Kidney tubule cell (primary cell): ENCODE measurements at places on chromosomes 4 and X.

GRCh38 chrX:78653118-78653822, 5.9 kb downstream of the RTL3 start:
- DNase-seq, result peak; percentile 96

DNA sequence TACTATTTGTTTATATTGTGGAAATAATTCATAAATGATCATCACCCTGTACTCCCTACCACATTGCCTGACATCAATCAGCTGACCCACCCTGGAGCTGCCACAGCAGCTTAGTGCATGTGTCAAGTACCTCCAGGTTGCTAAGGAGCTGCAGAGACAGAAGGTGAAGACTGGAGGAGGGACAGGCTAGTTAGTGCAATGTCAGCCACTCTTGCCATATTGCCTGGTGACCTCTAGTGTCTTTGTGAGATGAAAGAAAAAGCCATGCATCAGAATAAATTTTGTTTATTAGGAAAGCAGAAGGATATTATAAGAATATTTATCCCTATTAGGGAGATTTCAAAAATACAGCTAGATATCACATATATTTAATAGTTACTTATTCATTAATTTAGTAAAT, 243.9 kb upstream of the FAT4 start:
- no peak for DNase-seq

DNA sequence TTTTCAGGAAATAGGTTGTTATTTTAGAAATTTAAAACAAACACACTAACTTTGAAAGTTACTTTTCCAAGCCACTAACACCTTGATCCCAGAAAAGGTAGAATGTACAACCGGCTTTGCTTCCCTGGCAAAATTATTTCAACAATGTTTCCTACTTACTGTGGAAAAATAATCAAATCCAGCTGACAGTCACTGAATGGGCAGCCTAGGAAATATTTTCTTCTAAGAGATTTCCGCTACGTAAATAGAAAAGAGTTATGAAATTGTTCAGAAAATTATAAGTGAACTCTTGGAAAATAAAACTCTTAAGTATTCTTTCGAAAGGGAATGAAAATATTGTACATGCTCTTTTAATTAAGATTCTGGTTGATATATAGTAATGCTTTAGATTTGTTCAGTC, 195.7 kb downstream of the GASK1B start:
- DNase-seq, result no peak

DNA sequence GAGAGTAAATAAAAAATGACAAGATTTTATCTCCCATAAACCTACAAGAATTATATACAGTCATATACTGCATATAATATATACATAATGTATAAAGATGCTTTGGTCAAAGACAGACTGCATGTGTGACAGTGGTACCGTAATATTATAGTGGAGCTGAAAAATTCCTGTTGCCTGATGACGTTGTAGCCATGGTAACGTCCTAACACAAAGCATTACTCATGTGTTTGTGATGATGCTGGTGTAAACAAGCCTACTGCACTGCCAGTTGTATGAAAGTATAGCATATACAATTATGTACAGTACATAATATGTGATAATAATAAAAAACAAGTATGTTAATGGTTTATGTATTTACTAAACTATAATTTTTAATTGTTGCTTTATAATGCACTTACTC, 245.2 kb upstream of the CENPE start:
- no peak for DNase-seq

GRCh38 chrX:65635822-65636221, 31.6 kb upstream of the MSN start:
- no peak for DNase-seq

DNA sequence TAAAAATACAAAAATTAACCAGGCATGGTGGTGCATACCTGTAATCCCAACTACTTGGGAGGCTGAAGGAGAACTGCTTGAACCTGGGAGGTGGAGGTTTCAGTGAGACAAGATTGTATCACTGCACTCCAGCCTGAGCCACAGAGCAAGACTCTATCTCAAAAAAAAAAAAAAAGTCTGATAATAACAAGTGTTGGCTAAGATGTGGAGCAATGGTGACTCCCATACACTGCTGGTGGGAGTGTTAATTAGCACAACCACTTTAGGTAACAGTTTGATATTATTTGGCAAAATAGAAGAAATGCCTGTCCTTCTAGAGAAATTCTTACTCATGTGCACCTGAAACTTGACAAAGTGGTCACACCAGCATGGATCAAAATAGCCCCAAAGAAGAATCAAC, 106.2 kb upstream of the SLC34A2 start:
- DNase-seq, result no peak

- DNase-seq, result no peak
Measured at GRCh38 chr4:52617336-52618020, 41.6 kb downstream of the USP46 start.

DNA sequence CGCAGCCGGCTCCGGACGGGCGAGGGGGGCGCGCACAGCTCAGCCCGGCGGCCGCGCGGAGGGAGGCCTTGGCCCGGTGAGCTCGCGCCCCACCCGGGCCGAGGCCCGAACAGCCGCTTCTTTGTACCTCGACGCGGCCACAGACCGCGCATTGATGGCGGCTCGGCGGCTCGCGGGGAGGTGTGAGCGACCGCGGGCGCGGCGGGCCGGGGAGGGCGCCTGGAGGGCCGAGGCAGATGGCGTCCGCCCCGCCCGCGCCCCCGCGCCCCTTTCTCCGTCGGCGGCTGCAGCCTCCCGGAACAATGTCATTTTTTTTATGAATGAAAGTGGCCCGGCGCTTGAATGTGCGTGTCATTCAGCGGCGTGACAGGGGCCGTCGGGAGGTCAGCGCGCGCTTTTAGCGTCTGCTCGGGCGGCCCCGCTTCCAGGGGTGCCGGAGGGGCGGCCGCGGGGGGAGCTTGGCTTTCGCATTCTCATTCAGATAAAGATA, 1.8 kb downstream of the FGFR3 start:
- no peak for DNase-seq

DNA sequence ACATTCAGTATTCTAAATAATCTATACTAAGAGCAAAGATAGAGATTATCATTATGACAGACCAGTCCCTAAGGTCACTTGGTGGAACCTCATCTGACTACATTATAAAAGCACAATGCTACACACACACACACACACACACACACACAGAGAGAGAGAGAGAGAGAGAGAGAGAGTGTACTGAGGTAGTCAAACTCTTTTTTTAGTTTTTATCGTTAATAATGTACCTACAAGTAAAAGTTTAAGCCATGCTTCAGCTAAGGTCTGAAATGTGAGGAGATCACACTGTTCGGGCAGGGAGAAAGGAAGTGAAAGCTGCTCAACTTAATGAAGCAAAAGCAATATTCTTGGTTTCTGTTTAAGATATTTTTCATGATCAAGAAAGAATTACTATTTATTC, 75.8 kb upstream of the CCDC160 start:
- peak; percentile 57 for DNase-seq

GRCh38 chr4:155789391-155789790, 30.6 kb downstream of the GUCY1B1 start:
- DNase-seq, result no peak

DNA sequence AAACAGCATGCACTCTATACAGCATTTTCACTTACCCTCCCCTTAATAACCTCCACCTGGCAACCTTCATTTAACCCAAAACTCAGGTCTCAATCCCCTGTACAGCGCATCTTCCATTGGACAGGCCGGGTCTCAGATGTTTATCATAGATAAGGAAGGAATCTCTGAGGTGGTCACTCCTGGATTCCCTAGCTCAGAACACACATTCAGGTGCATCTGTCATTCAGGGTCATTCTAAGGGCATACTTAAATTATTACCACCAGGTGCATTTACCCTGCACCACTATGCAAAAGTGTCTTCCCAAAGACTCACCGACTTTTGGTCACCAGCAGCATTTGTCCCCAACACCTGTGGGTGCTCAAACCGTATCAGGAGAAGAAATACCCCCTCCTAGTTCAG, 144.2 kb downstream of the RELL1 start:
- no peak for DNase-seq

GRCh38 chr4:110975338-110975737, 352.5 kb upstream of the PITX2 start:
- no peak for DNase-seq

DNA sequence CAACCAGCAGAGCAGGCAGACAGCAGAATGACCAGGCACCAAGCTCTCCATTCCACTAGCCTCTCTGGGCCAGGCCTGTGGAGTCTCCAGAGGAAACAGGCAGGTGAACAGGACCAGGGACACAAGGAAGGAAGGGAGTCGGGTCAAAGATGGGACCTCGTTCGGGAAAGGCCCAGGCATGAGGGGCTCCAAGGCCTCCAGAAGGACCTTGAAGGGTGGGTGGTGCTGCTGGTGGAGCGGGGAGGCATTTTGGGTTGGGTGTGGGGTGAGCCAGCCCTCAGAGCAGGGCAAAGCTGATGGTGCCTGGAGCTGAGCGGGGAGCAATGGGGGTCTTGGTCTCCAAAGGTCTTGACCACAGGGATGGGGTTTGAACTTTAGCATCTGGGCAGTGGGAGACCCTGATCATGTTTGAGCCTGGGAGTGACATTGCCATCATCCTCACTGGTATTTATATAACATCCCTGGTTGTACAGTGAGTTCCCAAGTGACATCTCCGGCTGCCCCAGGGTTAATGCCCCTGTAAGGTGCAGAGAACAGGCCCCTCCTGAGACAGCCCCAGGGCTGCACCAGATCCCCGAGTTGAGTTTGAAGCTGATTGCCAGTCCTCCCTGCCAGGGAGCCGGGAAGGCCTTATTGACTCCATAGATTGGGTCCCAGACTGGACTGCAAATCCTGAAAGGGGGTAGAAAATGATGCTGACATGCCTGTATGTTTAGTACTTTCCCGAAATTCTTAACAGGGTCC, 52.7 kb downstream of the PSAPL1 start:
- DNase-seq, result no peak

- DNase-seq, result no peak
Measured at GRCh38 chrX:127300511-127300910, 481.0 kb downstream of the PRR32 start.

- DNase-seq, result peak; percentile 26
Measured at GRCh38 chrX:12770440-12770839, 20.8 kb upstream of the PRPS2 start.

DNA sequence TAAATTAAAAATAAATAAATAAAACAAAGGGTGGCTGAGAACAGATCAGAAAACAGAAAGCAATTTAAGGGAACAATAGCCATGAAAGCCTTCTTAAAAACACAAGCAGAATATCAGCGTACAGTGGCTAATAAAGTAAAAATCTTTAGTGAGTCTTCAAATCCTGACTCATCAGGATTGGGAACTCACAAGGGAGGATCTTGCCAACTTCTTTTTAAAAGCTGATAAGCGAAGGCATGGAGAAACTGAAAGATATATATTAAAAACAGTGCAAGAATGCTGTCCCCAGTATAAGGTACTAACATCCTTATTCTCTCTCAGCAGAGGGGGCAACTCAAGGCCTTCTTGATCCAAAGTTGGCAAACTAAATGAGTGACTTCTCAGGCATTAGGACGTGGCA, 180.1 kb downstream of the DHX15 start:
- DNase-seq, result no peak

DNA sequence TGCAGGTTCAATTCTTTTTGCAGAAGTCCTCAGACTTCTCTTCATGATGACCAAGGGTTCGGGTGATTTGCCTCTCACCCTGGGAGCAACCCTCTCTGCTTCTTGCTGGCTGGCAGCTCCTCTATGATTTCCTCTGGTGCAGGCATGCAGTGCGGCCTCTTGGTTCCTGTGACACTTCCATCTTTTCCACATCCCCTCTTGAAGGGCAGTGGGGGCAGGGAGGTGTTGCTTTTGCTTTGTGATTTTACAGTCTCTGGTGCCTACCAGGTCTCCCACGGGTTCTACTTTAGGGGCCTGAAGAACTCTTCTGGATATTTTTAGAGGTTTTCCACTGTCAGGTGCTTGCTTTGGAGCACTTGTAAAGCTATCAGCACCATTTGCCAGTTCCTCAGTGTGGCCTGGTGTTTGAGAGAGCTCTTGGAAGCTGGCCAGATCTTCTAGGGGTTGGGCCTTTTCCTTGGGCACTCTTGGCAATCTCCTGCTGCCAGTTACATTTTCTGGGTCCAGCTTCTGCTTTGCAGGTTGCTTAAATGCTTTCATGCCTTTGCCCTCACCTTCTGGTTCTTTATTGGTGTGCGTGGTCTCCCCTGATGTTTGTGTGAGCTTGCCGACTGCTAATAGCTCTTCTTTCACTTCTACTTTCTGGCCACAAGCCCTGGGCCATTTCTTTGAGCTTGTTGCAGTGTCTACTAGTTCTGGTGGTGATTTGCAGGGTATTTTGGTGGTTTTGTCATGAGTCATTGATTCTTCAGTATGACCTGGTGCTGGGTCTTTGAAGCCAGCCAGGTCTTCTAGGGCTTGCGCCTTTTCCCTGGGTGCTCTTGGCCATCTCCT, 11.5 kb upstream of the CHST7 start:
- peak; percentile 18 for DNase-seq

DNA sequence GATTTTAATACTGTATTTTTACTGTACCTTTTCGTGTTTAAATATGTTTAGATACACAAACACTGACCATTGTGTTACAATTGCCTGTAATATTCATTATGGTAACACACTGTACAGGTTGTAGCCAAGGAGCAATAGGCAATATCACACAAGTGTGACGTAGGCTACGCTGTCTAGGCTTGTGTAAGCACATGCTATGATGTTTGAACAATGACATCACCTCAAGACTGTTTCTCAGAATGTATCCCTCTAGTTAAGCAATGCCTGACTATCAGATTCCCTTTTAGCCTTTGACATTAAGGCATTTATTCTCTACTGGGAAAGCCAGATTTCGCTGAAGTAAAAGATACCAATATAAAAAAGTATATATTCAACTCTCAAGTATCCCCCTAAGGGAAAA, 66.2 kb downstream of the VCX3A start:
- peak; percentile 27 for DNase-seq

- DNase-seq, result no peak
Measured at GRCh38 chr4:7593646-7594412, 159.1 kb upstream of the PSAPL1 start.

DNA sequence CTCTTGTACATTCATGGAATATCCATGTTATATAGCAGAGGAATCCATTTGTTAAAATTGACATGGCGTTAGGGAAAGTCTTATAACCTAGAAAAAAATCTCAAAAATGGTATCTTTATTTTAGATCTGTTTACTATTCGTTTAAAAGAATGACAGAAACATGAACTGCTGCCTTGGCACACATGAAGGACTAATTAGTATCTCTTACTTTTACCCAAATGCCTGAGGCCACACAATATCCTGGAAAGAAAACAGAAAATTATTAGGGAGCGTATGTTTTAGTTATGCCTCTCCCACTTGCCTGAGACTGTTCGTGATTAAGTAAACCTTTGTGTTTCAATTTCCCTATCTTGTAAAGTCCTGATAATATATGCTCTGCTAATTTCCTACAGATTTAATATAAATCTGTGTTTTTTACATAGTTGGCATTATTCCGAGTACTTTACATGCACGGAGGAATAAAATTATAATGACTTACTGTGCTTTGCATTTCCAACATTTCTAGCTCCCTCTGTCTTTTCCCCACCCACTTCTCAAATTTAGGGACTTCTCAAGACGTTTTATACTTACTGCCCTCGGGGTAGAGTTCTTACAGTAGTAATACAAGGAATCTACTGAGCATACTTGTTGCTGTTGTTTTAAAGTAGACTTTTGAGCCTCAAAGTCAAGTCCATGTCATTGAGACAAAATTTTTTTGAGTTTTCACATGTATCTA, 147.3 kb downstream of the VEGFC start:
- no peak for DNase-seq
